ENCODE measurements at places on chromosomes 3 and 15. TPM values are rescaled to one million over a fixed set of nuclear protein-coding genes. Genes with fewer than 3 reads are reported as not detected.

- DNase-seq: no peak
Measured at GRCh38 chr3:134038071-134038491, 8.4 kb upstream of the SLCO2A1 start.

IL17RD gene
- 13.2 TPM for total RNA-seq

FETUB gene
- total RNA-seq: 0.36 TPM

- DNase-seq: peak; percentile 29
Measured at GRCh38 chr3:130341388-130341787, 4.1 kb upstream of the COL6A5 start.

GRCh38 chr3:159513867-159514380 is 474.7 kb upstream of the IL12A start:
- no peak for DNase-seq

DNA sequence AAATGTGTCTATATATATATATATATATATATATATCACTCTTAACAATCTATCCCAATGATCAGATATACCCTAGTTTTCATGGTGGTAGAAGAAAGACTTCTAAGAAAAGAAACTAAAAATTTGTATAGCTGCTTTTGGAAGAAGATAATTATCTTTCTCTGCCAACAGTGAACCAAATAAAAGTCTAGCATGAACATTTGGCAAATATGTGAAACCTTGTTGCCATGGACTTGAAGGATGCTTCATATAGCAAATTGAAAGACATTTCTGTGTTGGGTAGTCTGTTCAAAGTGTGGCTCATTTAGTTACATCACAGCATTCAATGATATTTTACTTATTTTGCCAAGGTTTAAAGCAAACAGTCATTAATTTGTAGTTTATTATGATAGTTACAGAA is 219.9 kb upstream of the NECTIN3 start:
- no peak for DNase-seq

WDR93 gene
- not detected for total RNA-seq

GREM1 gene
- total RNA-seq: 4.0 TPM

DNA sequence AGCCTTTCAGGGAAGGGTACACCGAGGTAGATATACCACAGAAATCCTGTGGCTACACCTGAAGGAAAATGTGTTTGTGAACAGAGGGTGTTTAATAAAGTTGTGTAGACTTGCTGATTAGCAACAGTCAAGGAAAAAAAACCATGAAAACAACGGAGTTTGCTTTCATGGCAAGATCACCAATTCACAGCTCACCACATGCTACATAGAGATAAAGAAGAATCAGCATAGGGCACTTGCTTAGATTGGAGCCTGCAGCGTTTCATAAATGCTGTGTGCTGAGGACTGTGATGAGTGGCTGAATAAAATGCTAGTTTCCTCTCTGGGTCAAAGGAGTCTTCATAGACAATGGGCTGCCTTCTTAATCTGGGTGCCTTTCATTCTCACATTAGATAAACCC is 257.6 kb downstream of the SLC9A9 start:
- DNase-seq: no peak

DPH6 gene
- 10.0 TPM for total RNA-seq

MNS1 gene
- total RNA-seq: 3.1 TPM

DNA sequence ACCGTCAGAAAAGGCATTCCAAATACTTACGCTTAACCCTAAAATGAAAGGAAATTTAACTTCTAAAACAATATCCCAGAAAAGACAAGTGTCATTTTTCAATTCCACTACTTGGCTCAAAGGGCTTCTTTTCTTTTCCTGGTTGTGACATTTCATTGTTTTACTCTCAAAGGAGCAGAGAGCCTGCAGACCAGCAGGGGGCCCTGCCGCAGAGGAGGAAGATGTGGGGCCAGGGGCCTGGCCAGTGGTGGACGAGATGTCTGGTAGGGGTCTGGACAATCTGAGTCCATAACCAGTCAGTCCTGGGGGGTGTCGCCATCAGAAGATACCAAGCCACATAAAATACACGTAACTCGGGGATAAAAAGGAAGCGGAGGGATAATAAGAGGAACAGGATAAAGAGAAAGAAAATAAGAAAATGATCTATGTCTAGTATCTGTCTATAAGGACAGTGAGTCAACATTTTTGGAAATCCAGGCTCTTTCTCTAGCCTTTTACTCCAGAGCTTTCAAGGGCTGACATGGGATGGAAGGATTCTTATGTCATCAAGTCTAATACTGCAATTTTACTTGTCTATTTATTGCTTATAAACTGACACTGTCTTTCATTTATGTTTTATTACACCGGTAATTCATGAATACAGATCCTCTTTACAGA is 54.2 kb upstream of the ARHGEF3 start:
- DNase-seq: no peak

DNA sequence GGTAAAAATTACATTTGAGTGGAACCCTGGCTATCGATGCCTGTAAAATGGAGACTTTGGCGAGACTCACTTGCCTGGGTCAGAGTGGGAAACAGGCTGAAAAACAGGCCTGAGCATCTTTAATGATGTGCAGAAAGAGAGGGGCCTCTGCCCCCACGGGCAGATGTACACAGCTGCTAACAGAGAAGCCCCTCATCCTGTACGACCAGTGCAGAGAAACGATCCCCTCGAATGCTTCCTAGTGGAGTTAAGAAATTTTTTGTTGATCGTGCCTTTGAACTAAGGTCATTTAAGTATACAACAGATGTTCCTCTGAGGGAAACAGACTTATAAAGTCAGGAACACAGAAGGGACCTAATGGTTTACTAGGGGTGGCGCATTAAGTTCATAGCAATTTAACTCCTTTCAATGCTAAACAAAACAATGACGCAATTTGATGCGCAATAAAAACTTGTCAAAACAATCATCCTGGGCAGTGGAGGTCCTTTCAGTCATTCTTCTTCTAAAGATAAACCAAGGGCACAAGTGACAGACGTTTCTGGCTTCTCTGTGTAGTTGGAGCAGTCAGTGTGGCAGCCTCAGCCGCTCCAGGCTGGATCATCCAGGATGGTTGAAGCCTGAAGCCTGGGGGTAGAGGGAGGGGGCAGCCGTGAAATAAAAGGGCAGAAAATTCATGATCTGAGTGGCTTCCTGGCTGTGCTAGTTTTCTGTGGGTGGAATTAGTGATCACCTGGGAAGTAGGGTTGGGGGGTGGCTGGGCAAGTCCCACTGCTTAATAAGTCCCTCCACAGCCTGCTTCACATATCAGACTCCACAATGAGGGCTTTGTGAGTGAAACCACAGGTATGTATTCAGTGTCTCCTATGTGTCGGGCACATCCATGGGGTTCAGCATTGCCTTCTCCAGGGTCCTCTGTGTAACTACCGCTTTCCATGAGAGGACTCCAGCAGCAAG is 50.8 kb upstream of the MRPS22 start:
- no peak for DNase-seq

DNA sequence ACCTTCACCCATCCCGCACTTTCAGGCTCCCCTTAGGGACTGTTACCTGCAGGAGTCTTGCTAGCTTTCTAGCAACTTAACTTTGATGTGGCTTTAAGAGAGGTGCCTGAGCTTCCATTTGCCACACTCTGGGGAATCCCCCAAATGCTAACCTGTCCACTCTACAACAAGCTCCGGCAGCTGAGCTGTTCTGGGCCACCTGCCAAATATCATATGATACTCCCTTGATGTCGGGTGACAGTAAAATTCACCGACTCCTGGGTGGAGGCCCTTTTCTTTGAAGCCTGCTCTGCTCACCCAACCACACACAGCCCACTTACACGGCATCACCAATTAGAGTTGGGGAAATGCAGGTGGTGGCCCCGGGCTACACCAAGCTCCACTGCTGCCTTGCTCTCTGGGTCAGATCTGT is 38.0 kb upstream of the XCR1 start:
- DNase-seq: no peak

CFAP91 gene
- total RNA-seq: 2.2 TPM

NEK10 gene
- total RNA-seq: 0.06 TPM

- no peak for DNase-seq
Measured at GRCh38 chr3:133330522-133330921, 69.3 kb upstream of the BFSP2 start.
